ENCODE measurements at places on chromosomes 16 and 17.

GRCh38 chr17:208429-208828 lies 27.0 kb upstream of the DOC2B start:
- no peak for DNase-seq

- DNase-seq = no peak
These were observed 5.4 kb upstream of the BCAR1 start for GRCh38 chr16:75256696-75257343.

DNA sequence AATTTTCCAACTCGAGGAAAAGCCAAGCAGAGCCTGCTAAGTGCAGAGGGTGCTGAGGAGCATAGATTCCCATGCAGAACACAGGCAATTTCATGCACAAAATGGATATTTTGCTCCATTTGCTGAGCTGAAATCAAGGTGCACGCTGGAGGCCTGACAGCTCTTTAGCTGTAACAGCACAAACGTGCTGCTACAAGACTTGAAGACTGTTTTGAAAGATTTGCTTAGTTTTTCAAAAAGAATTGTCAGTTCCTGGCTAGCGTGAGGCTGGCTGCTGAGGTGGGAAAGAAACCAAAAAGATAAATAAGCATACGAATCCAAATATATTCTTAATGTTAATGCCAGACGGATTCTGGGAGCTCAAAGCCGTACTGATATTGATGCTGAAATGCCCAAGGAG lies 309.0 kb upstream of the MAF start:
- no peak for DNase-seq

- DNase-seq = no peak
These were observed 44.1 kb upstream of the EMP2 start for GRCh38 chr16:10624527-10624926.

DNA sequence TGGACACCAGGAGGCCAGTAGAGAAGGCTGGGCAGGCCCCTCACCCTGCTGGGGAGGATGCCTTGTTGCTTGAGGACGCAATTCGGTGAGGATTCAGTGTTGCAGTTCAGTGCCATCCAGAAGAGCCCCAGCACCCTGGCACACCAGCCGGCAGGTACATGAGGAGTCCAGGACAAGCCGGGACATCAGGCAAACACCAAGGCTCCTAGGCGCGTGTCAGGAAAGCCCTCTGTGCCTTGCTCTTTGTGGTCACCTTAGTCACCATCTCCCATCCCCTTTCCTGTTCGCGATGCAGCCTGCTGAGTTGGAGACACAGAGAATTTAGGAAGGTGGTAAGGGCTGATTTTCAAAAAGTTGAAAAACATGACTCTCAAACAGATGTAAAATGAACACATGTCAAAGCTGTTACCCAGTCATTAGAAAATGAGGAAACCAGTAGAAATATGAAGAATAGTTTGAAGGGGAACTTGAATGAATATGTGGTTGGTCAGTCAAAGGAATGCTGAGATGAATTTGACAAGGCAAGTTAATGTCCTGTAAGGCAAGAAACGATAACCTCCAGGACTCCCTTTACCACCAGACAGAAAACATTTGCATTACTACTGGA lies 2.3 kb upstream of the NCBP3 start:
- DNase-seq = no peak

DNA sequence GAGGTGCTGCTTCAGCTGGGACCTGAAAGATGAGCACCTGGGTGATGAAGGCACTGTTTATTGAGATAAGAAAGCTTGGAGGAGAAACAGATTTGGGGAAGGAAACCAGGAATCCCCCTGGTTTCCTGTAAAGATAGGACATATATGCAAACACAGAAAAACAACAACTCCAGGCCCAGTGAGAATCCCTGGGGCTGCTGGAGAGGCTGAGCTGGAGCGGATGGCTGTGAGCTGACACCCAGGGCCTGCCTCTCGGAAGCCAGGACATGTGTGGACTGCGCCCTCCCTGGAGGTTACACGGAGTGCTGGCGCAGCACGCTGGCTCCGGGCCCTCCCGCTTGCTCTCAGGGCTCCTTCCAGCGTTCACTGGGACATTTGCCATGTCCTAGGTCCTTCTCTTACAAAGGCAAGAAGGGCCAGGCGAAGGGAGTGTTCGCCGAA lies 57.5 kb downstream of the CYB5B start:
- DNase-seq = no peak

DNA sequence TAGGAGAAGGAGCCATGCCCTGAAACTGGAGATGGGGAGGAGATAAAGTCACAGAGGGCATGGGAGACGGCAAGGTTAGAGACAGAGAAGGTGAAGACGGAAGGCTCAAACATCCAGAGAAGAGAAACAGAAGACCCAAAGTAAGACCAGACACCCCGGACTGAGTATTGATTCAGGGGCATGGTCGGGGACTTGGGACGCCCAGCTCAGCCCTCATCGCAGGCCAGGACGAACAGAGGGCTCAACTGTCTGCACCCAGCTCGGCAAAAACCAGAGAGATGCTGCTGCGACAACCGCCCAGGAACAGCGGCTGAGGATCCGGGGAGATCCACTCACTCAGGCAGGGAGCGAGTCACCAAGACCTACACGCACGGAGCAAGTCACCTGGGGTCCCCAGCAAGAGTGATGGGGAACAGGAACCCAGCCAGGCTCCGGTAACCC lies 999 bp downstream of the XYLT1 start:
- peak; percentile 56 for DNase-seq

DNA sequence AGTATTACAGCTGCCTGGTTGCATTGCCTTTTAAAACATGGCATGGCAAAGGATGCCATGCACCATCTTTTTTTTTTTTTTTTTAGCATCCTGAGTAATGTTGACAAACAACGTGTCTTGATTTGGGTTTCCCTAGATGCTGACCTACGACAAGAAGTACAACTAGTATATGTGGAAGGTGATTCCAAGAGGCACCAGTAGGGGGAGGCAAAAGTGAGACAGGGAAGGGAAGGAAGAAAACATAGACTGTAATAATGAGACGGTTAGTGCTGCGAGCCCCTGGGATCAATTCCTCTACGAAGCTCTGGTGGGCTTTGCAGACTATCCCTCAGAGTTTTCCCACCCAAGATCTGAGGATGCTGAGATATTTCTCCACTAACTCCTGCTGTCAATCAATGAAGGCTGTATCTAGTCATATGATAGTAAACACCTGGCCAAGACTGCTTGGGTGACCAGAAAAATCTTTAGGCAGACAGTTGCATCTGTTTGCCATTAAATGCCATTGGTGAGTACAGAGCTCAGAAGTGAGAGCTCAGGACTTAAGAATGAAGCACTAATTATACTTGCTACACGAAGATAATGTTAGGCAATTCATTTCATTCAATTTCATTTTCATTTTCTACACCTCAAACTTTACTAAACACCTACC lies 458.6 kb upstream of the GOT2 start:
- peak; percentile 3 for DNase-seq

- no peak for DNase-seq
These were observed 21.6 kb downstream of the ZSWIM7 start for GRCh38 chr17:15977894-15978293.

GRCh38 chr16:47590472-47590871 lies 129.3 kb downstream of the PHKB start:
- no peak for DNase-seq

GRCh38 chr17:859061-859823 lies 77.1 kb downstream of the MRM3 start:
- DNase-seq = no peak

DNA sequence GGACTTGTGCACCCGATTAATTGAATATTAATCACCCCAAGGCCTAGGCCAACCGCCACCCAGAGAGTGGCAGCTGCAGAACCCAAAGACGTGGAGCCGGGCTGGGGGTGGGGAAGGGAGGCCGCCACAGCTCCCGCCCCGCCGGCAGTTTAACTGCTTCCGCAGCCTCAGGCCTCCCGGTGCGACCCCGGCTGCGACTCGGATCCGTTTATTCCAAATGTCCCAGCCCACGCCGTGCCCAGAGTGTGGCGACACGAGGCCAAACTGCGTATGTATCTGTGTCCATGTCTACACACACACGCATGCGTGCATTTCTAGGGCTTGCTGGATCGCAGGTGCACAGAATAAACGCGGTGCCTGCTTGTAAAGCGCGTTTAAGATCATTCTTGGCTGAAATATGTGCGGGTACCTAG lies 802 bp upstream of the TOB1 start:
- peak; percentile 68 for DNase-seq

Data from CD4-positive, alpha-beta T cell treated with Interleukin-6 for 4 hours (primary cell).